ENCODE measurements at places on chromosomes 2 and 18. TPM values are rescaled to one million over a fixed set of nuclear protein-coding genes. Genes with fewer than 3 reads are reported as not detected.

Gene DNAJC5G
- total RNA-seq: not detected

Gene STK11IP
- 32.1 TPM for total RNA-seq

Gene TOGARAM2
- total RNA-seq: 2.0 TPM

Gene MAL
- 23.5 TPM for total RNA-seq

Gene TUBA4B
- total RNA-seq: not detected

Gene ST3GAL5
- 9.5 TPM for total RNA-seq

- no peak overlapping the region for H3K27ac ChIP-seq
- no peak overlapping the region for H3K4me3 ChIP-seq
- H3K4me1 ChIP-seq: no peaks in the 10 kb centered on the region
- no peak for DNase-seq
- H3K27me3 ChIP-seq: peaks cover 23% of the 10 kb centered on the region
- no peaks in the 10 kb centered on the region for H3K36me3 ChIP-seq
Measured at GRCh38 chr2:180677200-180677599, 303.2 kb upstream of the UBE2E3 start.

DNA sequence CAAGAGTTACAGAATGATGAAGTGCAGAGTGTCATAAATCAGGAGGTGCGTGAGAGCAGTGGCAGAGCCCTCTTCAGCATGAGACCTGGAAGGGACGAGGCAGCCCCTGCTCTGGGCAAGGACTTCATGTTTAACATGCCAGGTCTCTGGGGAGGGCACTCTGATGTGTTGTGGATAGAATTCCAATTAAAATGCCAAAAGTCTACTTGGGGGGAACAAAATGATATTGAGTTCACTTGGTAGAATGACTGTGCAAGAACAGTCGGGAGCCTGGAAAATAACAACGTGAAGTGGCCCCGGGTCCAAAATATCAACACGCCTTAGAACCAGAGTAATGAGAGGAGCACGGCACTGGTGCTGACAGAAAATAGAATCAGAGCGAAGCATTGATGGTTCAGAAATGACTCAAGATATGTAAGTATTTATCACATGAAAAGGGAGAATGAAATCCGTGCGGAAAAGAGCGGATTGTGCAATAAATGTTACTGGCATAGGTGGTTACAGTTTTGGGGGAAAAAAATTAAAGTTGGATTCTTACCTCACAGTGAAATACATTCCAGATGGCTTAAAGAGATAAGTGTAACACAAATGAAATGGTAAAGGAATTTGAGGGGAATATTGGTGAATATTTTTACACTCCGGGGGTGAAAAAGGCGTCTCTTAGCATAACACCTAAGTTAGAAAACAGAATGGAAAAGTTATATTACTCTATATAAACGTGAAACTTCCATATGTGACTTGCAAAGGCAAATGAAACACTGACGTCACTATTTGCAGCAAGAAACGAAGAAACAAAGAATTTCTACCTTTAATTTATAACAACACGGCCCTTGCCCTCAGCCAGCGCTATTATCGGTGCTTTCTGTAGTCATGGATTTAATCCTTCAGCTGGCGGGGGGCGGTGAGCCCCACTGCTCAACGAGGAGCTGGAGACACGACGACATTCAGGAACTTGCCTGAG, 159.4 kb upstream of the TWIST2 start:
- no peak overlapping the region for H3K4me3 ChIP-seq
- H3K27ac ChIP-seq: no peak overlapping the region
- peaks cover 24% of the 10 kb centered on the region for H3K27me3 ChIP-seq
- DNase-seq: no peak
- H3K4me1 ChIP-seq: peaks cover 13% of the 10 kb centered on the region

GRCh38 chr18:3107740-3108151, 94.8 kb upstream of the LPIN2 start:
- H3K4me1 ChIP-seq: no peaks in the 10 kb centered on the region
- no peak overlapping the region for H3K4me3 ChIP-seq
- no peak for DNase-seq
- H3K27me3 ChIP-seq: no peaks in the 10 kb centered on the region
- no peaks in the 10 kb centered on the region for H3K36me3 ChIP-seq

- peak overlapping the region; percentile 17 for H3K4me3 ChIP-seq
- peak; percentile 50 for DNase-seq
- H3K36me3 ChIP-seq: no peaks in the 10 kb centered on the region
- peaks cover 7% of the 10 kb centered on the region for H3K4me1 ChIP-seq
Measured at GRCh38 chr2:136025057-136025973, 39.9 kb upstream of the DARS1 start.

DNA sequence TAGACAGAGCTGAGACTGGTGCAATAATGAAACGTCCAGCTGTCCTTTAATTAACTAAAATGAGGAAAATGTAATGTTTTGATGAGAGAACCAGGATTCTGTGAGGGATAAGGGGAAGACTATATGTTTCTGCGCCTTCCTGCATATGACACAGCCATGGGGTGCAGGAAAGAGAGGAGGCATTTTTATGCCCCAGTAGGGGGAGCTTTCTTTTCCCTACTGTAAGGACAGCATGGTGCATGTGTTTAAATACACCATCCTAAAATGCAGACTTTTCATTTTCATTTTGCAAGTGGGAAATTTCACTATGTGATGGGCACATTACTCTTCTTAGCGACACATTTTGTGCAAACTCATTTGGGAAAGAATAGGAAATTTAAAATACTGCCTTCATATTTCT, 446.1 kb downstream of the ARHGAP15 start:
- H3K27ac ChIP-seq: no peak overlapping the region
- DNase-seq: no peak
- H3K4me3 ChIP-seq: no peak overlapping the region
